Skeletal muscle cell (primary cell): ENCODE measurements at places on chromosomes 16 and 17.

DNA sequence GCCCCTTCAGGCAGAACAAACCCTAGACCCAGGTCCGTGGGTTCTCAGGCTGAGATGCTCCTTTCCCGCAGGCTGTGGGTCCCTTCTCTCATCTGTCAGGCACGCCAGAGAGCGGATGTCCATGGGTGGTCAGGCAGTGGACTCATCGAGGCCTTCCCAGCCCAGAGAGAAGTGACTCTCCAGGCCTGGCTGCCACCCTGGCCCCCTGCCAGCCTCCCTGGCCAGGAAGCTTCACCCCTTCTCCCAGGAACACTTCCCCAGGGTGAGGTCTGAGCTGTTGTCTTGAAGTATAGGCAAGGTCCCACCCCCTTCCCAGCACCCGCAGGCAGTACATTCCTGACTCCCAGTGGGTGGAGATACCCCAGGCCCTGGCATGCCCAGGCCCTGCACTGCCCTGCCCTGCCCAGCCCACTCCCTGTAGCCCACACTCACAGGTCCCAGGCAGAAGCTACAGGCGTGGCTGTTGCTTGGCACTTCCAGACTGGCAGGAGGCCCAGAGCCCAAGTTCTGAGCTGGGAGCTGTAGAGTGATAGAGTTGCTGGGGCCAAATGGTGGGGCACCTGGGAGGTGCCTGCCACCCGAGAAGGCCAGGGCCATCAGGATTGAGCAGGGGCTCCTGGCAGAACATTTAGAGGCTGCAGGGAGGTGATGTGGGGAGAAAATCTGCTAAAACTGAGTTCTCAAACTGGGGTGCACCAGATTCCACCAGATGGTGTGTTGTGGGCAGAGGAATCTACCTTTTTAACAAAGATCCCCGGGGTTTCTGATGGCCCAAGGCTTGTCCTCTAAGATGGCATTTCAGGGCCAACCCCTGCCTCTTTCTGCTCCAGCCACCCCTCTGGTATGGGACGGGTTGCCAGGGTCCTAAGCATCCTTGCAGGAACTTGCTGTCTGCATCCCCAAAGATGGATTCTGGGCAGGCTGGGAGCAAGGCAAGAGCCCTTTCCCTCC is 6.7 kb downstream of the ITGA3 start:
- DNase-seq: peak; percentile 54

DNA sequence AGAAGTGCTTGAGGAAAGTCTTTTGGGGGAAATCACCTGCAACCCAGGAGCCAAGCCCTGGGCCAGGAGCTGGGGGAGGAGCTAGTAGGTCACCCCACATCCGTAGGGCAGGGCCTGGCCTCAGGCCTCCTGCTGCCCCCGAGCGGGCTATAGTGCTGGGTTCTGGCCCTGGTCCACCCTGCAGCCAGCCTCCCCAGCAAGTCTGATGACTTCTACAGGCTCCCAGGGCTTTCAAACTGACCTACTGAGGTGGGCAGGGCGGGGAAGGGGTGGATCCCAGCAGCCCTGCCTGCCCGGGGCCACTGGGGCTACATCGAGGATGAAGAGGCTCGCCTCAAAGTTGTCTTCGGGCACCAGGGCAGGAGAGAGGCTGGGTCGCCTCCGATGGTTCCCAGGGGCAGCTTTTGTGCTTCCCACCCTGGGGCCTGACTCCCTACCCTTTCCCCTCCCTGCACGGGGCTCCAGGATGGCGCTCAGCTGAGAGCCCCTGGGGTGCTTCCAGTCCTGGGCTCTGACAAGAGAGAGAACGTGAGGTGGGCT is 5.0 kb downstream of the CENPX start:
- DNase-seq: no peak

- DNase-seq: no peak
Measured at GRCh38 chr17:39735882-39736281, 1.9 kb upstream of the GRB7 start.

DNA sequence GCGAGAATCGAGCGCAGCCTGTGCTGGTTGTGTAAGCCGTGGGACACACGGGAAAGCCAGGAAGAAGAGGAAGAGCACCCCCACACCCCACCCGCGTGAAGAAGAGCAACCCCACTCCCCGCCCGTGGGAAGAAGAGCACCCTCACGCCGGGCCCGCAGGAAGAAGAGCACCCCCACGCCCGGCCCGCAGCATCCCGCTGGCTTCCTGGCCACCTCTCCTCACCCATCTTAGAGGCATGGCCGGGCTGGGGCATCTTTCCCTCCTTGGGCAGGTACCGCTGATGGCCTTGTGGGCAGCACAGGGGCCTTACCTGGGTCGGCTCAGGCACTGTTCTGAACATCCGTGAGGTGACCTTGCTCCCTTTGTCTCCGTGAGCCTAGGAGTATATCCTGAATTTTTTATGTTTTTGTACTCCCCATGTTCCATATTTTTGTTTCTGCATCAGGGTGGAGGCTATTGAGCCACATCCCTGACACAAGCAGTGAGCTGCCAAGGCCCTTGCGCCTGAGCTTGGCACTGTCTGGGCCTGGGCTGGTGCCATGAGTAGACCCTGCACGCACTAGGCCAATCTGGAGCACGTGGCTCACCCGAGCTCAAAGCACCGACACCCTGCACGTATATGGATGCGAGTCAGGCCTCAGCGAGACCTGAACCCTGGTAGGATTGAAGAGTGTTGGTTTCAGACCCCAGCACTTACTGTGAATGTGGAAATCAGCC is 71.4 kb upstream of the KCTD5 start:
- no peak for DNase-seq

- DNase-seq: no peak
Measured at GRCh38 chr16:56744996-56745640, 15.2 kb downstream of the NUP93 start.

DNA sequence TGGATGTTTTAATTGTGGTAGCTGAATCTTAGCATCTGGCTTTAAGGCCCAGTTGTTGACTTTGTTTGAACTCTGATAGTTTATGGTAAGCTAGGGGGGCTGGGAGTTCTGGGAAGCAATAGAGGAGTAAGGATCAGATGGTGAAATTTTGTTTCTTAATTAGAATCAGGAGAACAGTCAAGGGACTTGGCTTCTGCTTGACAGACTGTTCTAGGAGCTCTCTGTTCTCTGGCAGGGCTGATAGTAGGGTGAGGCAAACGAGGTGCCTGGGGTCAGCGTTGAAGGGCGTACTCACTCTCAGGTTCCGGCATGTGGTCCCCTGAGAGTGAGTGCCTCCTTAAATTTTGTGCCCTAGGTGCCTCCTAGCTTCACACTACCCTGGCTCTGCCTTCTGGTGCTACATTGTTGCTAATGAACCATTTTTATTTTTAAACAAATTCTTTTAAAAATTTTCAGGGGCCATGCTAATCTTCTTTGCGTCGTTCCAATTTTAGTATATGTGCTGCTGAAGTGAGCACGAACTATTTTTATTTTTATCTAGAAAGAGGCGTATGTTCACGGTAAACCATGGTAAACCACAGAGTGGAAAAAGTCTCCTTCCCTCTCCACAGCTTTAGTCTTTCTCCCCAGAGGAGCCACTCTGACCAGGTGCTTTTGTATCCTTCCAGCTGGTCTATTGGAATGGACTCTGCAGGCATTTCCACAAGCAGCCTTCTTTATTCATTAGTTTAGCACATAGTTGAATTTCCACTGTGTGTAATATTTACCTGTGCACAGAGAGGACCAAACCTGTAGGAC is 19.7 kb downstream of the SLC7A6 start:
- no peak for DNase-seq
